ENCODE measurements at places on chromosomes 5 and 9.

- DNase-seq, result no peak
Measured at GRCh38 chr9:17653947-17654465, 75.1 kb downstream of the SH3GL2 start.

DNA sequence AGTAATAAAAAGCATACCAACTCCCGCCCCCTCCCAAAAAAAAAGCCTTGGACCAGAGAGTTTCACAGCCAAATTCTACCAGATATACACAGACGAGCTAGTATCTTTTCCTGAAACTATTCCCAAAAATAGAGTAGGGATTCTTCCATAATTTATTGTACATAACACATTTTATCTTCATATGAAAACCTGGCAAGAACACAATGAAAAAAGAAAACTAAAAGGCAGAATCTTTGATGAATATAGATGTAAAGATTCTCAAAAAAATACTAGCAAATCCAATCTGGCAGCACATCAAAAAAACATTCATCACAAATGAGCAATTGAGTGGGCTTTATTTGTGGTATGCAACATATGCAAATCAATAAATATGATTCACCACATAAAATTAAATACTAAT is 798.8 kb downstream of the CDH18 start:
- no peak for DNase-seq

GRCh38 chr9:137632230-137633161 is 13.7 kb downstream of the EHMT1 start:
- no peak for DNase-seq

- DNase-seq, result no peak
Measured at GRCh38 chr9:131727795-131728545, 11.9 kb downstream of the RAPGEF1 start.

DNA sequence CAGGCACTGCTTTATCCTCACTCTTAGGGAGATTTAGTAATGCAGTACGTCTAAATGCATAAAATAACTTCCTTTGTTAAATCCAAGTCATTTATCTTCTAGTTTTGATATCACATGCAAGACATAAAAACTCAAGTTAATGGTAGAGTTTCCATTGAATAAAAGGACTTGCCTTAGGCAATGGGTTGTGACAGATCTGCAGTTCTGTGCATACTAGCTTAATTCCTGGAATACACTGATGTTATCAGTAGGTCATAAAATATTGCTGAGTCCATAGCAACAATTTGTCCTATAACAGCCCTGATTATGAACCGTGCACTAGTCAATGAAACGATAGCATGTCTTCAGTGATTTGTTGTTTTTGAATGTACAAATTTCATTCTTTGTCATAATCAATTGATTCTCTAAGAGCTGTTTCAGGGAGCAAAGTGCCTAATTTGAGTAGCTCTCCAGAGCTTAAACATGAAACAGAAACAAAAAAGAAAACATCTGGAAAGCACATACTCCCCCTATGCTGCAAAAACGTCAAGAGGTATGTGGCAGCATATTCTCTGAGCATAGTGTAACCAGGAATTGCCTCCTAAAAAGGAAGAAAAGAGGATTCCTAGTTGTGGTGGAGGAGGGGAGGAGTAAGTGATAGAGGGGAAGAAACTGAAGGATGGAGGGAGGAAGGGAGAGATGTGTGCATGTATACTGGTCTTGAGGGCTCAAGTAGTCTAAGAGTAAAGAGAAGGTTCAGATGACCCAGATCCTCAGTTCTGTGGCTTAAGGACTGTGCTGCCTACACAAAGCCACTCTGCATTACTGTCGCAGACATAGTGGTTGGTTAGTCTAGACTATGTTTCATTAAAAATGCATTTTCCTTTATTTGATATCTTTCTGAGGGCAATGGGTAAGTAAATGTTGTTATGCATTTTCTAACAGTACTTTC is 589.2 kb downstream of the PRR16 start:
- no peak for DNase-seq

DNA sequence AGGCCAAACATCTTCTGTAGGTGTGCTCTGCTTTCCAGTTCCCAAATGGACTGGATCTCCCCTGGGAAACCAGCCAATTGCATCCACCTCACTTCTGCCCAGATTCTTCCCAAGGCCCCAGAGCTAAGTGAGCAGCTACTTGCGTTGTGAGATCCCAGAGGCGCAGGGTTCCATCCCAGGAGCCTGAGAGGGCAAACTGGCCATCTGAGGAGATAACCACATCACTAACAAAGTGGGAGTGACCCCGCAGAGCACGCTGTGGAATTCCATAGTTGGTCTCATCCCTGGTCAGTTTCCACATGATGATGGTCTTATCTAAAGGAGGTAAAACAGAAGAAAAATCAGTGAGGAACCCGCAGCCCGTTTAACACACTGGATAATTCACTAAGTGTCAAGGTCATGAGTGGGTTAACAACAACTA is 1.7 kb downstream of the RACK1 start:
- no peak for DNase-seq

DNA sequence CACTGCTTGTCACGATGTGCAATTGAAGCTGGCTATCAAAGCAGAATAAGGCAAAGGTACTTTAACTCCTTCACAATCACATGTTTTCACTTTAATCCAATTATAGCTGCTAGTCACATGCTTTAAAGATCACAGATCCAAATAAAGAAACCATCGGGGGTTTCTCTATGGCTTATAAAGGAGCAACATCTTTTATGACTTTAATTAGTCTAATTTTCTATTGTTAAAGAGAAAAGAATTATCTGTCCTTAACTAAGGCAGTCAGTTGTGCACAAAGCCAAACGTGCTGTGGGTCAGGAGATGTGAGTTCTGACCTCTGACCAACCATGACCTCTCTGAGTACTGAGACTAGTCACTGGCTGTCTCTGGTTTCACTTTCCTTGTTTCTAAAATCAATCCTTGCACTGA is 561.1 kb downstream of the RAB3C start:
- DNase-seq, result no peak

DNA sequence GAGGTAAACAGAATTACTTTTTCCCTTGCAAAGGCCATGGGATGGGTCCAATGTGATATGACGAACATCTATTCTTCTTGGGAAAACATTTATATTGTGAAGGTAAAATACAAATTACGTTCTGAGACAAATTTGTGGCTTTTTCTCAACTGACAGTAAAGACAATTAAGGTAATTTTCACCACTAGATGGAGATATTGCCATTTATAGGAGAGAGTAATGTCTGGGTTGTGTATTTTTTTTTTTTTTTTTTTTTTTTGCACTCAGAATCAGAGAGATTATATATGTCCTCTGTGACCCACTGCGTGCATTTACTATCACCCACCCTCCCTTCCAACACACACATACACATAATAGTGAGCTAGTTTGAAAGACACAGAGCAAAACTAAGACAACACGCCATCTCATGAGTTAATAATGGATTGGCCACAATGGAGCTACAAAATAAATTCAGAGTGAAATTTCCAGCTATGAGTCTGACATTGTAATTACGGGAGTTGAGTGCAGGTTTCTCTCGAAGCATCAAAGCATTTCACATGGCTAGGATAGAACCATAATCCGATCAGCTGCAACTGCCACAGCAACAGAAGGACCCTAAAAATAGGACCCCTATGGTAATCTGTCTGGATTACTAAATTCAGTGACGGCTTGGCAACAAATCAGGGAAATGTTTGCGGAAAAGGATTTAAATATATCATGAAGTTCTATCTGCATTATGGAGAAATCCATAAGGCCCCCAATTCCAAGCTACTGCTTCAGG is 49.2 kb downstream of the ANXA1 start:
- DNase-seq, result no peak

- DNase-seq, result no peak
Measured at GRCh38 chr9:107213561-107214028, 69.5 kb upstream of the RAD23B start.

GRCh38 chr9:130663258-130663976 is 977 bp upstream of the PRDM12 start:
- no peak for DNase-seq

DNA sequence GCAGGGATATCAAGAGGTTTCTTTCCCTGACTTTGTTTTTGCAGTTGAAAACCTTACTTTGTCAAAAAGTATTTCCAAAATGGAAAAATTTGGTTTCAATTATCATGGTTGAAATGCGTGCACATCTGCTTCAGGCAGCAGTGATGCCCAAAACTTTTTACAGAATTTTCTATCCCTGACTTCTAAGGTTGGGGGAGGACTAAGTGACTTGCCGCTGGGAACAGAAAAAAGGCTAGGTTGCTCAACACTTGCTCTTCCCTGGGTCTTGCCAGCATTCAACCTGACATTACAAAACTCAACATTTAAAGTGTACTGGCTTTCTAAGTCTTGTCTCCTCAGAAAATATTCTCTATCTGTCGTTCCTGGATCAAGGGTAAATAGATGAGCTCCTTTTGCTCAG is 4.7 kb downstream of the KLHL3 start:
- DNase-seq, result no peak
